Frontal cortex (tissue), 4 donors: ENCODE measurements at places on chromosomes 7 and 10. TPM values are rescaled to one million over a fixed set of nuclear protein-coding genes. Genes with fewer than 3 reads are reported as not detected.

The ANKRD1 gene
- total RNA-seq: not detected

The EN2 gene
- not detected for total RNA-seq

The OGDHL gene
- total RNA-seq: 6.9 TPM

The HOXA7 gene
- total RNA-seq: not detected

The NODAL gene
- total RNA-seq: 2.0 TPM

The ANKRD61 gene
- total RNA-seq: under 0.01 TPM

The FAM25C gene
- not detected for total RNA-seq

The OPN1SW gene
- total RNA-seq: not detected

The AKR1B1 gene
- 49.3 TPM for total RNA-seq

The MRLN gene
- total RNA-seq: not detected

The C7orf57 gene
- under 0.01 TPM for total RNA-seq

The SFMBT2 gene
- 22.0 TPM for total RNA-seq

The PTN gene
- total RNA-seq: 154 TPM

The IL6 gene
- total RNA-seq: not detected

The NEUROG3 gene
- not detected for total RNA-seq

The SPDYE6 gene
- not detected for total RNA-seq

The SFTPD gene
- total RNA-seq: 0.41 TPM

The GIMAP7 gene
- total RNA-seq: 2.4 TPM

The PRPS1L1 gene
- total RNA-seq: not detected

The ADD3 gene
- 78.7 TPM for total RNA-seq
